Left cardiac atrium (tissue), 4 donors: ENCODE measurements at places on chromosomes 12 and 14. TPM values are rescaled to one million over a fixed set of nuclear protein-coding genes. Genes with fewer than 3 reads are reported as not detected.

GRCh38 chr12:24997496-24997895 lies 48.6 kb upstream of the BCAT1 start:
- no peak for DNase-seq

GRCh38 chr14:101964297-101965180 lies at the start of gene DYNC1H1:
DYNC1H1 (plus strand) TSS chr14:101964573; CDS start chr14:101964692, 119 bp downstream.
- peak; percentile 97 for DNase-seq

DNA sequence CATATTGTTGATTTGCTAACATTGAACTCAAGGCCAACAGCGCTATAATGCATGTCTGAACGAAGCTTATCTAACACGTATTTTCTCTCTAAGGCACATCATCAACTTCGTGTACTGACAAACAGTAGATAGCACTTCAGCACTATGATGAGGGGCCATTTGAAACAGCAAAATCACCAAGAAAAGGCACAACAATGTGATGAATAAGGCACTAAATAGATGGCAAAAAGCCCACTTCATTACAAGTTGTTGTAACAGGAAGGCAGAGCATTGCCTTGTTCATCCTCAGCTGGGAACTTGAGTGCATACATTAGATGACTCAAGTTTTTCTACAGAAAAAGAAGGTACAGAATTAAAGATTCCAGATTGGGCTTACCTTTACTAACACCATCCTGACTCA lies 75.2 kb downstream of the LIN7A start:
- no peak for DNase-seq

GRCh38 chr14:29030970-29031369 lies 264.4 kb downstream of the FOXG1 start:
- DNase-seq = no peak

Gene TAS2R46
- 0.50 TPM for total RNA-seq

Gene TRPV4
- total RNA-seq = 1.2 TPM

DNA sequence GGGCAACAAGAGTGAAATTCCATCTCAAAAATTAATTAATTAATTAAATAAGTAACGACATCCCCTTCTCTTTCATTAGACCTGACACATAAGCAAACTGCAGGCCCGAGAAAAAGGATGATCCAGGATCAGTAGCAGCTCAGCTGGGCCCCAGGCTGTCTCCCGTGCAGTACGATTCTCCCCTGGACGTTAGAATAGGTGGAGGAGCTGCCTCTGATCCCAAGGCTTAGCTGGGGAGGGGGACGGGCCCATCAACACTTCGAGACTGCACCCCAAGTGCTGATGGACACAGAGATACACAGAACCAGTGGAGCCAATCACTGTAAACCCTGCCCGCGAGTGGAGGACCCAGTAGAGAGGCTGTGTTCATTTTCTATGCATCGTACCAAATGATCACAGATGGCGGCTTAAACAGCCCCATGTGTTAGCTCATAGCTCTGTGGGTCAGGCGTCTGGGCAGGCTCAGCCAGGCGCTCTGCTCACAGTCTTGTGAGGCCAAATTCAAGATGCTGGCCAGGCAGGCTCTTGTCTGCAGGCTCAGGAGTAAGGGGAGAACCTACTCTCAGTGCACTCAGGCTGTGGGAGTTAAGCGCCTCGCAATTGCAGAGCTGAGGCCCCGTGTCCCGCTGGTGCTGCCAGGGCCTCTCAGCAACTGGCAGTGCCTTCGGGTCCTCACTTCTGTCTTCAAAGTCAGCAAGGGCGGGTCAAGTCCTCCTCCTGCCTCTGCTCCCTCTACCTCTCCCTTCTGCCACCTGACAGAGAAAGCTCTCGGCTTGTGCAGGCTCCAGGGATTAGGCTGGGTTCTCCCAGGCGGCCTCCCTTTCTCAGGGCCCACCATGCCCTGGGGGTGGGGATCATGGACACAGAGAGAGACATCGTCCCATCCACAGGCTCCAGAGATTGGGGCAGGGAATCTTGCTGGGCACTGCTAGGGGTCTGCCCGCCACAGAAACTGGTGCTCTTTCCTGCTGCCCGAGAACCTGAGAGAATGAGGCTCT lies 26.4 kb downstream of the RIMBP2 start:
- DNase-seq = no peak

DNA sequence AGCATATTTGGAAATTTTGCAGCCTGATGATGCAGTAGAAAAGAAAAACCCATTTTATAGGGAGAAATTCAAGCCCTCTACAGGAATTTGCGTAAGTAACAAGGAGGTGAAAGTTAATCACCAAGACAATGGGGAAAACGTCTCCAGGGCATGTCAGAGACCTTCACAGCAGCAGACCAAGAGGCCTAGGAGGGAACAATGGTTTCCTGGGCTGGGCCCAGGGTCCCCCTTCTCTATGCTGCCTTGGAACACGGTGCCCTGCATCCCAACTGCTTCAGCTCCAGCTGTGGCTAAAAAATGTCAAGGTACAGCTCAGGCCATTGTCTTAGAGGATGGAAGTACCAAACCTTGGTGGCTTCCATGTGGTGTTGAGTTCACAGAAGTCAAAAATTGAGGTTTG lies 6.5 kb upstream of the KRT6C start:
- no peak for DNase-seq

GRCh38 chr14:97976861-97977260 lies 1179.7 kb downstream of the VRK1 start:
- peak; percentile 29 for DNase-seq

DNA sequence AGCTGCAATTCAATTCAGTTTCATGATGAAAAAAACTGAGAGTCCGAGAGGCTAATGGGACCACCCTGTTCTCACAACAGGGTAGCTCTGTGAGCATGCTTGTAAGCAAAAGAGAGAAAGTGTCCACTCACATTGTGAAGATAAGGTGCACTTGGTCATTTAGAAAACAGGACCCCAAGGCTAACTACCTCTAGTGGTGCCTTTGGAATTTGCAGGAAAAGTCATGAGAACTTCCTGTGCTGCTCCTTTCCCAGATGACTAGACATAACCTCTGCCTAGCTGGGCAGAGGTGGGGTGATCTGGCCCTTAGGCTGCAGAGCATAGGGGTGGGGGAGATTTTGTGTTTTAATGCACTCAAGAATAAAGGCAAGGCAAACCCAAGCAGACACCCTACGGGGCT lies 118.9 kb downstream of the STAB2 start:
- DNase-seq = no peak

DNA sequence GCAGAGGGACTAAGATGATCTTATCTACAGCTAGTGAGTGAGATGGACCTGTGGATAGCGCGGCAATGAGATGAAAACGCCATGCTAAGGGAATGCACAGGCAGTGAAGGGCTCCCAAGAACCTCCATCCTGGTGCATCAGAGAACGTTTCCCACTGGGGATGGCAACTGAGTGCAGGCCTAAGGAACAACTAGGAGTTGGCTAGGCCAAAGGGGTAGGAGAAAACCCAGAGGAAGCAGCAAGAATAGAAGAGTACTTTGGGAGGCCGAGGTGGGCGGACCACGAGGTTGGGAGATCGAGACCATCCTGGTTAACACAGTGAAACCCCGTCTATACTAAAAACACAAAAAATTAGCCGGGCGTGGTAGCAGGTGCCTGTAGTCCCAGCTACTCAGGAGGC lies 24.6 kb upstream of the BATF start:
- no peak for DNase-seq

Gene GPRC5D
- not detected for total RNA-seq

GRCh38 chr14:106845286-106846087 lies 1319.1 kb downstream of the TMEM121 start:
- no peak for DNase-seq

Gene HOXC12
- total RNA-seq = not detected

- DNase-seq = no peak
Observed at GRCh38 chr14:24325041-24325530, 9.8 kb downstream of the ADCY4 start.

DNA sequence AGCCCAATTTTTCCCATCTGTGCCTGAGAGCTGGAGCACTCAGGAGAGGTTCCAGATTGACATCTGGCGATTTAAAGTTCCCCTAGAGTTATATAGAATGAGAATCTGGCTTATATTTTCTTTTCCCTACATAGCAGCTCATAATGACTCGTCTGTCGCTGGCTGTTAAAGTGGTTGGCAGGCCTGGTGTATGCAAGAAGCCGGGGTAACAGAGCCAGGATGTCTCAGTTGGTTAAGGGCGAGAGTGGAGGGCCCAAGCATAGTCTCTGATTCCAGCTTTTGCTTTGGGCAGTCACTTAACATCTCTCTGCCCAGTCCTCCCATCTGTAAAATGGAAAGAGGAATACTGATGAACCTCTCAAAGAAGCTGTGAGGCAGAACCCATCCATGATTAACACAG lies 751.6 kb downstream of the NOVA1 start:
- DNase-seq = no peak

DNA sequence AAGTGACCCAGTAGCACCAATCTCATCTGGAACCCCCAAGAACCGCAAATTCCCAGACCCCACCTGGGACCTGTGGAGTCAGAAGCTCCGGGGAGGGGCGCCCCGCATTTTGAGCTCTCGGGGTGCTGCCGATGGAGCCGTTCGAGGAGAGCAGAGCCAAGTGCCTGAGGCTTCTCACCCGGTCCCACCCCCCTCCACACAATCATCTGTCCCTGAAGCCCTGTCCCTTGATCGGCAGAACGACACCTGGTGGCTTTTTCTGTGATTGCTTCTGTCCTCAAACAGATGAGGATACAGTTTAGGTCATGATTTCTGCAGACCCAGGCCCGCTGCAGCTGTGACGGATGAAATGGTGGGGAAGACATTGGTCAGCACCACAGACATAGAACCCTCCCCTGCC lies 74.7 kb downstream of the NOC4L start:
- peak; percentile 20 for DNase-seq

GRCh38 chr12:39867631-39868327 lies 238.1 kb downstream of the SLC2A13 start:
- DNase-seq = no peak

GRCh38 chr12:1738446-1738845 lies 47.6 kb downstream of the ADIPOR2 start:
- DNase-seq = no peak

- DNase-seq = no peak
Observed at GRCh38 chr14:54882521-54882920, 20.1 kb downstream of the GCH1 start.

- DNase-seq = no peak
Observed at GRCh38 chr12:106113042-106113441, 25.7 kb downstream of the NUAK1 start.

GRCh38 chr12:59186451-59186850 lies 266.1 kb upstream of the LRIG3 start:
- no peak for DNase-seq

DNA sequence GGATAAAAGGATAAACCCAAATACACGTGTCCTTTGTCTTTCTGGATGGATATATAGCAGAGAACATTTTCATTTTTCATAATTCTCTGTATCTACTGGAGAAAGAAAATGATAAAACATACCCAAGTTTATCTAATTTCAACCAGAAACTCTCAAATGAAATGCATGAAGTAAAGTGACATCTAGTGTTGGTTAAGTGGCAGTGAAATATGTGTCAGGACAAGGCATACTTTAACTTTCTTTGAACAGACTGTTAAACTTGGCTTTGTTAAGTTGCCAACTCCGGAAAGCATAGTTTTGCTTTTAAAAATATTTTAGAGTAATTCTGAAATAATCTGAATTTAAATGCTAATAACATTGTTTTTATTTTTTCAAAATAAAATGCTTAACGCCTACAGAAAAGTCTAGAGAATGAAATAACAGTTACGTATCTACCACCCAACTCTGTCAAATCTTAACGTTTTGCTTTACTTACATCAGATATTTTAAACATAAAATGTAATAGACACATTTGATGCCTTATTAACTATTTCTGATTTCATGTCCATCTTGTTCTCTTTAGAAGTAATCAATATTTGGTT lies 25.2 kb upstream of the NTN4 start:
- DNase-seq = no peak

GRCh38 chr14:73833530-73834260 lies 17.9 kb upstream of the PTGR2 start:
- DNase-seq = peak; percentile 71

Gene PRKAB1
- total RNA-seq = 15.4 TPM

DNA sequence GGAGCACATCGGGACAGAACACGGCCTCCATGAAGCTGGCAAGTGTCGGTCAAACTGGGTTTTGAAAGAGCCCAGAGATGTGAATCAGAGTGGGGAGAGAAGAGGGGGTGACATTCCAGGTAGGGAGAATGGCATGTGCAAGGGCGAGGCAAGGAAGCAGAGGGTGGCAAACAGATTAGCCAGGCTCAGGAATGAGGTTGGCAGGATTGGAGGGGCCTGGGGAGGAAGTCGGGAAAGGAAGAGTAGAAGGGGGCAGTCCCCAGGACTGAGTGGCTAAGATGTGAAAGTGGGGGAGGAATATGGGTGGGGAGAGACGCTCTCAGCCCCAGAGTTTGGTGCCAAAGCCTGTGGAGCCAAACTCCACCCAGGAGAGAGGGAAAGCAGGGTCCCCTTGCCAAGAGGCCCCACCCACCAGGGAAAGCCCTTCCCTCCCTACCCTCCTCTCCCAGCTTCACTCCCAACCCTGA lies 5.5 kb upstream of the HDAC7 start:
- peak; percentile 75 for DNase-seq

DNA sequence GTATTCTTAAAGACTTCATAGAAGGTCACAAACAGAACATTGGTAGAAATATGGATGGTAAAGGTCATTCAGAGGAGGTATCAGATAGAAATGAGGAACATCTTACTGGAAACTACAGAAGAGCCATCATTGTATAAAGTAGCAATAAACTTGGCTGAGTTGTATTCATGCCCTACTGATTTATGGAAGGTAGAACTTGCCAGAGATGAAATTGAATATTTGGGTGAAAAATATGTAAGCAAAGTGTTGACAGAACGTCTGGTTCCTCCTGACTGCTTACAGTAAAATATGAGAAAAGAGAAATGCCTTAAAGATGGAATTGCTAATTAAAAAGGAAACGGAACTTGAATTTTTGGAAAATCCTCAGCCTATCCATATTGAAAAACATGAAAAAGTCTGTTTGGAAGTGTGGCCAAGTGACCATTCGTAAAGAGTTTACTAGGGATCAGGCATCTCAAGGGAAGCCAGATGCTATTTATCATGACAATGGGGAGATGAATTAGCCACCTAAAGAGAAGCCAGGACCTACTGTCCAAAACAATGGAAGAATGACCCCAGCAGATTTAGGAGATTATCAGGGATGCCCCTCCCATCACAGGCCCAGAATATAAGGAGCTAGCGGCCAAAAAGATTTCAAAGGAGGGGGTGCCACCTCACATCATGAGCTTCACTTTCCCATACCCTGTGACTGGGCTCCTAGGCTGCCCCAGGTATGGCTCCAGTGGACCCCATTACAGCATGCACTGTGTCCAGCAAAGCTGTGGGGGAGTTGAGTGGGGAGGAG lies 189.3 kb downstream of the ITPR2 start:
- no peak for DNase-seq

DNA sequence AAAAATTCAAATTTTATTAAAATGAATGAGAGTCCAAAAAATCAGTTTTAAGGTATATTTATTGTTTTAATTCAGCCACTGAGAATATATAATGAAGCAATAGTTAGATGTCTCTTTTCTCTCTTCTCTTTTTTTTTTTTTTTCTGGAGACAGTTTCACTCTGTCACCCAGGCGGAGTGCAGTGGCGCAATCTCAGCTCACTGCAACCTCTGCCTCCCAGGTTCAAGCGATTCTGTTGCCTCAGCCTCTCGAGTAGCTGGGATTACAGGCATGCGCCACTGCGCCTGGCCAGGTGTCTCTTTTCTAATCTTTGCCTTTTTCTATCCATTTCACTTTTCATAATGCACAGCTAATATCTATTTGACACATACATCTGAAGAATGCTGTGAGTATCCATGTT lies 307.1 kb upstream of the RGS6 start:
- no peak for DNase-seq
